ENCODE measurements at places on chromosomes 12 and 14.

DNA sequence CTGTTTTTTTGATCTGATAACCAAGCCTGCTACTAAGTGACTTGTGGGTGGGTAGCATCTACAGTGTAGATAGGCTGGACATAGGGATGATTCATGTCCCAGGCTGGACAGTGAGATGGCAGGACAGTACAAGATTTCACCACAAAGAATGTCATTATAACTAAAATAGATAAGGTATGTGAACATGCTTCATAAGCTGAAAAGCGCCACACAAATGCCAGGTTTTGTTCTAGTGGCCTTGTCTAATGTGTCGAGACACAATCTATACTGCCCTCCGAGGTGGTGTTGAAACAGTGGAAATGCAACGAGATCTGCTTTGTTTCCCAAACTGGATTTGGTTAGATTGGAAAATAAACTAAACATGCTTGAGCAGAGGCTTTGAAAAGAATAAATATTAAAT, 4.4 kb downstream of the LGALS3 start:
- DNase-seq = no peak

GRCh38 chr14:54567224-54567638, 303 bp downstream of the SAMD4A start:
- no peak for DNase-seq

DNA sequence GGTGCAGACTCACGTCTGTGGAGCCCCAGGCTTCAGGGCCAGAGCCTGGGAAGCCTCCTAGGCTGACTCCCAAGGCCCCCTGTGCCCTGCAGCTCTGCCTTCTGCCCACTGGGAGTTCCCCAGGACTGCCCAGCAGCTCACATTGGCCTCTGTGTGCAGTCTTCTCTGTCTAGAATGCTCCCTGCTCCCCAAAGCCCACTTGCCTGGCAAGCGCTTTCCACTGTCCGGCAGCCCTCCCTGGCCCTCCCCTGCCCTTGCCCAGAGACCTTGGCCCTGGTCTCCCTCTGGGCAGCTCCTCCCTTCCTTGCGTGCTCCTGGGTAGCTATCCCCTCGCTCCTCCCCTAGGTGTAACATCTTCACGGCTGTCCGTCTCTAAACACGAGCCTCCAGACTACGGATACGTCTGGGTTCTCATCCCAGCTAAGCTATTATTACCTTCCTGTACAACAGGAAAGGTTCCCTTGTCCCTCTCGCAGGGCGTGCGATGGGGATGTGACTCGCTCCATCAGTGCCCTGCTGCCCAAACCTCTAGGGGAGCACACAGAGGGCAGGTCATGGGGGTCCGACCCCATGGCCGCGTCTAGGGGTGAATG, 325.5 kb upstream of the RTL1 start:
- DNase-seq = no peak

DNA sequence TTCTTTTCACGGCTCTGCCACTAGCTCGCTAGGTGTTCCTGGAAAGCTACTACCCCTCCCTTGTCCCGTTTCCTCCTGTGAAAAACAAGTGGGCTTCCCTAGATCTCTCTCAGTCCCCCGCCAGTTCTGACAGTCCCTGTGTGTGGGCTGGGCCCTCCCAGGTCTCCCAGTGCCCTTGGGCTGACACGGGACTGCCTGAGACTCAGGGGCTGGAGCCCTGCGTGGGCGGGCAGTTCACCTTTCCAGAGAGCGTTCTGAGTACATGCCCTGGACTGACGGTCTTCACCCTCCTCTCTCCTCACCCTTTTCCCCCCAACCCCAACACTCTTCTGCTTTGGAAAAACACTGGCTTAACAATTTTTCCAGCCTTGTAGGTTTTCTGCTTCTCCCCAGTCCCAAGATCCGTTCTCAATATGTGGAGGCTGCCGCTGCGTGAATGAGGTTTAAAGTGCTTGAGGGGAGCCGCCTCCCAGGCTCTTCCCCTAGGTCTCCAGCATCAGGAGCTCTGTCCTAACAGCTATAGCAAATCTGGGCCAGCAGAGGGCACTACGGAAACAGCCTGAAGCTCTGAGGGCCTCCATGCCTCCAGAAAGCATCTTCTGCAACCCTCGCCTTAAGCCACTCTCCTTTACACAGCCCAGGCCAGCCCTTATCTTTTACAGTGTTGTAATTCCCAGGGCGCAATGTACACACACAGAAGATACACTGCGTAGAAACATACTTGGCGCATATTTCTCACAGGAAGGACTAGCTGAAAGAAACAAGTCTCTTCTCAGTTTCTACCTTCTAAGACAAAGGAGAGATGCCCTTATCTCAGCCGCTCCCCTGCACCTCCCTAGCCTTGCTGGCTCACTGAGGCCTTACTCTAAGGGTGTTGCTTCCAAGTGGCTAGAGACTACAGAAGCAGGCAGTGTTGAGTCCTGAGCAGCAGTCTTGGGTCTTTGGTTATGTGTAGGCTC, 10.4 kb upstream of the DCD start:
- DNase-seq = no peak

GRCh38 chr14:79265366-79265946, 945.8 kb downstream of the DIO2 start:
- no peak for DNase-seq

GRCh38 chr12:94663702-94664101, 13.3 kb upstream of the TMCC3 start:
- no peak for DNase-seq
